Fibroblast of skin of left biceps (primary cell): ENCODE measurements at places on chromosomes 2 and 18.

- DNase-seq = no peak
These were observed 14.7 kb upstream of the OTOS start for GRCh38 chr2:240155048-240155744.

DNA sequence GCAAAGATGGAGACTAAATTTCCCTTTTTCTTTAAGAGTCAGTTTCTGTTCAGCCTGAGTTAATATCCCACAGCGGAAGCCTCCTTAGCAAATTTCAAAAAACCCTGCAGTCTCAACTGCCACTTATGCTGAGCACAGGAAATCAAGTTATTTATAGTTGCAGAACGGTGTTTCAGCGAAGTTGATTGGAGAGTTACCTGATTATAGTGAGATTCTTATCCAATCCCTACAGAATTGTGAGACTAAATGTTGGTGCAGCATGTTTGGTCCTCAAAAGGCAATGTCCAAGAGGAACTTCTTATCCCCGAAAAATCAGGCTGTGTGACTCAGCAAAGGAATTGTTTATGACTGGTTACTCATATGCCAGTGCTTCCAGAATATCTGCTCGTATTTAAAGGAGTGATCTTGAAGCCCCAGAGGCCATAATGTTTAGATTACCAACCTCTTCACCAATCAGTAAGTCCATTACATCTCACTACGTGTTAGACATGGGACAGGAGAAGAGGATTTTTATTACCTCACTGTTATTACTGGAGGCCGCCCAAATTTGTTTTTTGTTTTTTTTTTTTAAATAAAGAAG lies 67.9 kb downstream of the LRRFIP1 start:
- DNase-seq = peak; percentile 73

DNA sequence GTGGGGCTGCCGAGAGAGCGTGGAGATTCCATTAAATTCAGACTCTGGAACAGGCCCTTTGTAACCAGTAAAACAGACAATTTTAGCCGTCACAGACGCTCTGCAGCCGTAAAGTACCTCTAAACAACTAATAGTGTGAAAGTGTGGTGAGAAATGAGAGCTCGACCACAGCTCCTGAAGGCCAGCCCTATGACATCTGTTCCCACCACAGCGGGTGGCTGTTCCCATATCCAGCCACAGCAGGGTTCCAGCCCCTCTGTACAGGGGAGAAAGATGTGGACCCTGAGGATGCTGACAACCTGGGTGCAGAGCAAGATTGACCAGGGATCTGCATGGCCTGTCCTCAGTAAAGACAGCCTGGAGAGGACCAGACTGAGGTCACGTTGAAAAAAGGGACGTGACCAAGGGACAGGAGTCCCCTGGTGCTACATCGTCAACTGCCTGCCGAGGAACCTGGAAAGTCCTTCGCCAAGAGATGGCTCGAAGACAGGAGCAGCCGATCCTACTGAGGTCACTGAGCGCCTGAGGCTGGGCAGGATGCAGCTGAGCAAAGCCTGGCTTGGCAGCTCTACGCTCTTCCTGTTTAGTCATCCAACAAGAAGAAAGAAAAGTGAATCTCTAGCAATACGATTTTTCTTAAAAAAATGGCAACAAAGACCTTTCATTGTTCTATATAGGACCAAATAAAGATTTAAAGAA lies 831.7 kb downstream of the RNF144A start:
- no peak for DNase-seq

DNA sequence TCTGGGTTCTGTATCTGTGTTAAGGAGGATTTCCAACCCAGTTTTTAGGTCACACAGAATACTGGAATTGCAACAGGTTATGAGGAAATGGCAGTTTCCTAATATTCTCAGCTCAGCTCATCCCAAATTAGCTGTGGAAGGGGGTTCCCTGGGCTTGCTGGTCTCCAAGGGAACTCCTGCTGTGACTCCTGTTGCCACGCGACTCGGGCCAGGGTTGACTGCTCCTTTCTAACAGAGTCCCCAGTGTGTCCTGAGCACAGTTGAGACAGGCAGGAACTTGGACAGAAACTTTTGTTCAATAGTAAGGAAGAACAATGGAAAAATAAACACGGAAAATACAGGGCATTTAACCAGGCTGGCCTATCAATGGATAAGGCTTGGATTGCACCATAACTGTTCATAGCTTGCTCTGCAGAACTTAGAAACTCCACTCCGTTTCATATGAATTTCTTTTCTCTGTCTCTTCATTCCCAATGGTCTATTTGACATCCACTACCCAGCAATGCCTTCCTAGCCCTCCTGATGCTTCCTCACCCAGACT lies 3.8 kb upstream of the ROCK2 start:
- DNase-seq = no peak

DNA sequence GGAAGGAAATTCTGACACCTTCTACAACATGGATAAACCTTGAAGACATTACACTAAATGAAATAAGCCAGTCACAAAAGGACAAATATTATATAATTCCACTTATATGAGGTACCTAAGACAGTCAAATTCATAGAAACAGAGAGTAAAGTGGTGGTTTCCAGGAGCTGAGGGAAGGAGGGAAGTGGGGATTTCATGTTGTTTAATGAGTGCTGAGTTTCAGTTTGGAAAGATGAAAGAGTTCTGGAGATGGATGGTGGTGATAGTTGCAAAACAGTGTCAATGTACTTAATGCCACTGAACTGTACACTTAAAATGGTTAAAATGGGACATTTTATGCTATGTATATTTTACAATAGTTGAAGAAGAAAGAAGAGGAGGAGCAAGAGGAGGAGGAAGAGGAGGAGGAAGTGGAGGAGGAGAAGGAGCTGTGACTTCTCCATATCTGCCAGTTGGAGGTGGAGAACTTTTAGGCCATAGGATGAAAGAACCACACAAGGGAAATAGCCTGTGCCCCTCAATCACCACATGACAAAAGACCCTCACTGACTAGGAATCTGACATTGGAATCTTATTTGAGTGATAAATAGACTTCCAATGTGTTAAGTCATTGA lies 55.3 kb upstream of the LGALSL start:
- DNase-seq = no peak

- no peak for DNase-seq
These were observed 21.2 kb downstream of the CAPG start for GRCh38 chr2:85388878-85389538.

GRCh38 chr2:110837446-110838409 lies 105.4 kb downstream of the ACOXL start:
- no peak for DNase-seq

DNA sequence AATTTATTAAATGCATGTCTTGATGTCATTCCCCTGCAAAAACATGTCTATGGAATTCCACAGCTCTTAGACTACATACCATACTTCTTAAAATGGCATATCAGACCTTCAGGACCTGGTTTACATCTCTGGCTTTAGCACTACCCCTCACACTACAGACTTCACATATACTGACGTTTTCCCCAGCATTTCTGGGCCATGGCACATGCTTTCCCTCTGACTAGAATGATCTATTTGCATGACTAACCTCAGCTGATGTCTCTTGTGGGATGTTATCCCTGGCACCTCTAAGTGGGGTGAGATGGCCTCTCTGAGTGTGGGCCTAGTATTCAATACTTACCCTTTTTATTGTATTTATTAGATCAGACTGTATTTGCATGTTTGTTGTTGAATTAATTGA lies 381.6 kb downstream of the ERBB4 start:
- no peak for DNase-seq

DNA sequence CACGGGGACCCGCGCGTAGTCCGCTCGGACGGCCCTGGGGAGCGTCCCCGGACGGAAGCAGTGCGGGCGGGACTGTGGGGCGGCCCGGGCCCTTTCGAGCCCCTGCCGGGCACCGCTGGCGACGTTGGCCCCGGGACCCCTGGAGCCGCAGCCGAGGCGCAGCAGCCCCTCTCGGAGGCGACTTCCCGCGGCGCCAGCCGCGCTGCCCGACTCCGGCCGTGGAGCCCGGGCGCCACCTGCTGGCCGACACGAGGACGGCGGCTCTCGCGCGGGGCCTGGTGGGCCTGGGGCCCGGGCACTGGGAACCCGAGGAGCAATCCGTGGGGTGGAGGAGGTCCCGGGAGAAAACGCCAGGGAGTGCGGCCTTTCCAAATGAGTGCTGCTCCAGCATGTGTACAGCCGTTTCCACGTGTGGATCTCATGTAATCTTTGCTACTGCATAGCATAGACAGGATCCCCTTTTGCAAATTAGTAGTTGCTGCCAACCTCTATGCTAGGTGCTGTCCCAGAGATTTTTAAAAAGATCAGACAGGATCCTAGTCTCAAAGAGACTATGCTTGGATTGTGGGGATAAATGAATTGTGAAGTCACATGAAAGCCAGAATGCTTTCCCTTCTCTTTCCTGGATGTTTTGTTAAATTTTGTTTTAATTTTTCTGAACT lies 4.0 kb downstream of the ID2 start:
- DNase-seq = no peak

GRCh38 chr2:147204102-147204501 lies 640.7 kb upstream of the ACVR2A start:
- DNase-seq = peak; percentile 31

DNA sequence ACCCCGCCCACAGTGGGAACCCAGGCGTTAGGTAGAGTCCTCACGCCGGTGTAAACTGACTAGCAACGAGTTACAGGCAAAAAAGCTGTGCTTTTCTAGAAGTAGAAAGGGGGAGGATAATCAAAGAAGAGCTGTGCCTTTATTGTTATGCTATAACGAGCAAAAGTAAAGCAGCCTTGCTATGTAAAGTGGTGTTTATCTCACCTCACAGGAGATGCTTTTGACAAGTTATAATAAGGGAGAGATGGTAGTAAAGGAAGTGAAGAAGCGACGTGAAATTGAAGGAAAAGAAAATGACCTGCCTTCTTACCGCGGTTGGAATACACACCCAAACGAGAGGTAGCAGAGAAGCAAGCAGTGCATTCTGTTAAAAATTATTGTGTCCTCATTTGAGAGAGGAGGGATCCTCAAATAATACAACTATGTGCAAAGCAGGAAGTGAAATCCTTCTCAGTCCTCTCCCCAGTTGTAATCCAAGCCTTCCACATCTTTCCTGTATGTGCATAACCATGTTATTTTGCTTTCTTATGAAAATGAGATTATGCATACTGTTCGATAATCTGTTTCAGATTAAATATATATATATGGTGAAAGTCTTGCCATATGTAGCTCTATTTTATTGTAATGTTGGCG lies 962 bp downstream of the TANK start:
- DNase-seq = no peak

GRCh38 chr18:37430357-37431076 lies 135.1 kb downstream of the CELF4 start:
- no peak for DNase-seq

DNA sequence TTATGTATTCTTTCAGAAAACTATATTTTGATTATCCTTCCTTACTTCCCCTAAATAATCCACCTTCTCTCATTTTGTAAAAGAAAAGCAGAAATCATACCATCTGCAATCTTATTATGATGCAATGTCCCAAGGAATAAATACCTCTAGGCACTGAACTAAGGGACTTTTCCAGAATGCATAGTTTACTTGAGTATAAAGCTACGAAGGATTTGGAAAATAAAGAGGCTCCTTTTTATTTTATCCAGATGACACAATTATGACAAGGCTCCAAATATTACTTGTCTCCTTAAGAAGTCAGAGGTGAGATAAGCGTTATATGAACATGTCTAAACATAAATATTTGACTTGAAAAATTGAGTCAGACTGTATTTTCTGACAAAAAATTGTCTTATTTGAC lies 72.1 kb downstream of the COL3A1 start:
- no peak for DNase-seq

GRCh38 chr18:36465970-36466369 lies 168.5 kb downstream of the FHOD3 start:
- no peak for DNase-seq

GRCh38 chr2:44515416-44515815 lies 153.7 kb downstream of the CAMKMT start:
- DNase-seq = no peak

- no peak for DNase-seq
These were observed 54.6 kb downstream of the SH3BP4 start for GRCh38 chr2:235006461-235006860.

- DNase-seq = no peak
These were observed 899 bp downstream of the SLC1A4 start for GRCh38 chr2:64989982-64990614.

GRCh38 chr2:105611811-105612424 lies 132.8 kb upstream of the NCK2 start:
- DNase-seq = no peak

DNA sequence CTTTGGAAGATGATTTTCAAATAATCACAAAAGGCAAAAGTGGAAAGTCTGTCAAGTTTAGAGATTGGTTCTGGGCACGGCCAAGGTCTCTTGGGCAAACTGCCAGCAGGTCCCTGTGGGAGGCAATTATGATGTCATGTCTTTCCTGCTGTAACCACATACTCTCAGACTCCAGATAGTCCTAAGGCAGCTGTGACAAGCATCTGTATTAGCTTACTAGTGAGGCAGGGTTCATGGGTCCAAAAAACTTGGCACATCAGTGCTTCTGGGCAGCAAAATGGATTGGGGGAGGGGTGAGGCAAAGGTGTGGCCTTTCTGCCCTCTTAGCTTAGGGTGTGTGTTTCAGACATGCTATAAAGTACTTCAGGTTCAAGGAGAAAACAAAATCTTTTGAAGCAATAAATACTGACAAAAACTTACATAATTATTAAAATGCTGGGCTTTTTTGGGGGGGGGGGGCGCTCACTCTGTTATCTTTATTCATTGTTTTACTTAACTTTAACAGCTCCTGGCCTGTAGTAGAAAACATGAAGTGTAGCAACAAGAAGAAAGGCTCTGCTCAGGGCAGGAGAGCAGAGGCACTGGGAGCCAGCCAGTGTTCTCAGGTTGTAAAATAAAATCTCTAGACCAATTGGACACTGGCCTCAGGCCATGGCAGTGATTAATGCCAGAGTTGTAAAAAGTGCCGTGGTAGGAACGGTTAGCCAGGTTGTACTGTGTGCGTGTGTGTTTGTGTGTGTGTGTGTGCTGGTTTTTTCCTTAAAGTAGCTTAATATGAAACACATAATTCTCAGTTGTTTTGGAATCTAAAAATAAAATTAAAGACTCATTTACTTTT lies 14.3 kb upstream of the TANC1 start:
- DNase-seq = peak; percentile 69

- DNase-seq = no peak
These were observed 321.0 kb upstream of the HS6ST1 start for GRCh38 chr2:128639693-128640092.

GRCh38 chr2:16155766-16156165 lies 215.4 kb downstream of the MYCN start:
- no peak for DNase-seq

DNA sequence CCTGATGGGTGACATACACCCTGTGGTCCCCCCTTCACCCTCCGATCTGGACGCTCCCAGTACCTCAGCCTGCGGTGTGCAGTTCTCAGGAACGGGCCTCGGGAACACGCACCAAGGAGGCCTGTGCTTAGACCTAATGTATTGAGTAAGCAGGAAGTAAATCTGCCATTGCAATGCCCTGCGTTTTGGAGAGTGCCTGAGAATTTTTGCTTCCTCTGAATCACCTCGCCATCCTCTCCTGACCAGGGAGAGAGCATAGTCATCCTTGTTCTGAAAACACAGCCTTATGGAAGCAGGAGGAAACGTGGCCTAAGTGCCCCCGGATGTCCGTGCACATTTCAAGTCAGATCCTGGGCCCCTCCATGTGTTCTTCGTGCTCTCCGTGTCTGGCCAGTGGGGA lies 272.2 kb downstream of the NDUFA10 start:
- DNase-seq = no peak

GRCh38 chr2:171404719-171405118 lies 29.1 kb downstream of the METTL8 start:
- no peak for DNase-seq
